ENCODE measurements at places on chromosomes 3 and 15.

DNA sequence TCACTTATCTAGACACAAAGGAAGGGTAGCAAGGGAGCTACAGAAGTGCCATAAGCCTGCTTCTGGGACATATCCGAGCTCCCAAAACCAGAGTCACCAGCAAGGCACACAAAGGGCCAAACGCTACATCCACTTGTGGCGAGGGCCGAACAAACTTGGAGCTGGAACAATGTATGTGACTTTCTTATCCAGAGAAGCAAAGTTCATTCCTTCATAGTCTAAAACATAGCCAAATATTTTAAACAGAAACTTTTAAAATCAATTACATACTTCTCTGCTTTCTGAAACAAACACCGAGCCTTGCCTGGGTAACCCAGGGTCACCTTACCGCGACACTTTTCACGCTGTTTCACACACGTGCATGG lies 15.9 kb downstream of the ZXDC start:
- DNase-seq, result no peak

DNA sequence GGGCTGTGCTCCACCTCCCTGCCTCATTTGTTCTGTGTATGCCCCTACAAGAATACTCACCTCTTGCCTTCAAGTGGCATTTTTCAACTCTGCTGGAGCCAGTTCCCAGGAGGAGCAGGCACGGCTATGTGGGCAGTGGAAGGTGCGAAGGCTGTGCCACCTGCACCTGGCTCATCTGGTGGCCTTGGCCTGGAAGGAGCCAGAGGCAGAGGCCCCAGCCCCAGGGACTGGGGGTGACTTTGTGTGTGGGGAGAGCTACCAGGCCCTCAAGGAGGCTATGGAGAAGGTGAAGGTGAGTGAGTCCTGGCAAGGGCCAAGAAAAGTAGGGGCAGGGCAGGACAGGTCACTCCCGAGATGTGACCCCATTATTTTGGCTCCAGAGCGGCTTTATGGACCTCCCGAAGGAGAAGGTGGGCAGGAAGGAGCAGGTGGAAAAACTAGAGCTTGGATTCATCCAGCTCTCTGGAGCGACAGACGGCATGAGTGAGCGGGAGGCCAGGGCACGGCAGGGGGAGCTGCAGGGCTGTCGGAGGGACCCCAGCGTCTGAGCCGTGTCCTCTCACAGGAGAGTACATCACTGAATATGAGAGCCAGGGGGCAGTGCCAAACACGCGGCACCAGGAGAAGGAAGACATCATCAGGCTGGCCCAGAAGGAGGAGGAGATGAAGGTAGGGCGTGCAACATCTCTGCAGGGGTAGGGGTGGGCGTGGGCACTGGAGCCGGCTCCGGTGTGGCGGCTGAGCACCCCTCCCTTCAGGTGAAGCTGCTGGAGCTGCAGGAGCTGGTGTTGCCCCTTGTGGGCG lies 57.3 kb upstream of the UBE2Q2 start:
- DNase-seq, result no peak

DNA sequence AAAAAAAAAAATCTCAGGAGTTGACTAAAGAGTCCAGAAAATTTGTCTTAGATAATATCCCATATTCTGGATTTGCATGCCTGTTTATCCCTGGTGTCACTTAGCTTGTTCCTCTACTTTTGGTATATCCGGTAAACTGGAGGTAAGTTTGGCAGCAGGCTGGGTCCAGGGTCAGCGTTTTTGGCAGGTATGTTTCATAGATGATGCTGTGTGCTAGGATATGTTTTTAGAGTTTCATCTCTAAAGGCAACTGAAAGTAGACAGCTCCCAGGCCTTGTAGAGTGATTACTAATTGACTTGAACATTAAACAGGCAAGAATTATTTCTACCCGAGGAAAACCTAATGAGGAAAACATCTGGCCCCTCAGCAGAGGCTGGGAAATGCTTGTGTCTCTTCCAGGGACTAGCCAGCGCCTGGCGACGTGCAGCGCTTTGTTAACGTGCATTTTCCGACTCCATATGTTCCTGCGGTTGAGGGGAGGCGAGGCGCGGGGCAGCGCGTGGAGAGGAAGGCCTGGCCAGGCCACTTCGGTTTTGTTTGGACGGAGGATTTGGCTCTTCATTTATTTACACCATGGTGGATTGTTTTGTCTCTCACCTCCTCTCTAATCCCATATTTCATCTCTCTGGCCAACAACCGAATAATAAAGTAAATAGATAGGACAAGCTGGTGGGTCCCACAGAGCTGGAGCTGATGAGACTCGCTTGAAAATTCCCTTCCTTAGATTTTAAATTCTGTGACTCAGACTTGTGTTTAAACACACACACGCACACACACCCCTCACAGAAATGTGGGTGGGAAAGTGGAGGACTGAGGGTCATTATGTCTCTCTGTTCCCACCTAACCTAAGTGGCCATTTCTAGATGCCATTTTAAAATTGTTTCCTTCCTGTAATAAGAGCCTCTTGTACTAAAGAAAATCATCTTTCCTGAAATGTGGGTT lies 65.3 kb downstream of the ASB7 start:
- DNase-seq, result no peak

DNA sequence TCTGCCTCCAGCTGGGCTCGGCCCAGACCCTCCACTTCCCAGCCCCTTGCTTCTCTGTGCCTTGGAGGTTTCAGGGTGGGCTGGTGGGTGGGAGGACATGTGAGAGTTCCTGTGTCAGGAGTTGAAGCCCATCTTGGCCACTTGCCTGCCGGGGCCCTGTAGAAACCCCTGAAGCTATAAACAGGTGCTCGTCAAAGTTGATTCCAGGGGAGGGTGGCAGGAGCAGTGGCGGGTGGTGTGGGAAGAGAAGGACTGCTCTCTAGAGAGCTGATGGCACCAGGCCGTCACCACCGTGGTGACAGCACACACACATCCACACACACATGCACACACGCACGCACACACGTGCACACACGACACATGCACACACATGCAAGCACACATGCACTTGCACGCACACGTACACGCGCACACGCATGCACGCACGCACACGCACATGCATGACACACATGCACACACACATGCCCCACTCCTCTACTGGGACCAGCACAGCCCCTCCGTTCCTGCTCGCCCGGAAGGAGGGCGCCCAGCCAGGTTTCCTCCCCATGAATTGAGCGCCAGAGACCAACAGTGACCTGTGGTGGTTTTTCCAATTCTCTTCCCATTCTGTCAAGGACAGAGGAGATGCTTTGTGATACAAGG lies 56.3 kb upstream of the CGNL1 start:
- no peak for DNase-seq

DNA sequence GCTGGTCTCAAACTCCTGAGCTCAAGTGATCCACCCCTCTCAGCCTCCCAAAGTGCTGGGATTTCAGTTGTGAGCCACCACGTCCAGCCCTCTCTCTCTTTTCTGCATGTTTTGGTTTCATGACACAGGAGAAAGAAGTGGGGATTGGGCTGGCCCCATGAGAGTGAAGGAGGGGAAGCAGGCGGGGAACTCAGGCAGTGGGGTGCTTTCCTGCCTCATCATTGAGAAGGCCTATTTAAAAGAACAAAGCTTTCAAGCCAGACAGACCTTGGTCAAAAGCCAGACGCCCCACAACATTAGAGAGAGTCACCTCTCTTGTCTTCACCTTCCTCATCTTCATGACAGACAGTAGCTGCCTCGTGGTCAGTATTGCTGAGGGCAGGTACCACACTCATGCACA lies 15.9 kb downstream of the PSTPIP1 start:
- DNase-seq, result no peak

DNA sequence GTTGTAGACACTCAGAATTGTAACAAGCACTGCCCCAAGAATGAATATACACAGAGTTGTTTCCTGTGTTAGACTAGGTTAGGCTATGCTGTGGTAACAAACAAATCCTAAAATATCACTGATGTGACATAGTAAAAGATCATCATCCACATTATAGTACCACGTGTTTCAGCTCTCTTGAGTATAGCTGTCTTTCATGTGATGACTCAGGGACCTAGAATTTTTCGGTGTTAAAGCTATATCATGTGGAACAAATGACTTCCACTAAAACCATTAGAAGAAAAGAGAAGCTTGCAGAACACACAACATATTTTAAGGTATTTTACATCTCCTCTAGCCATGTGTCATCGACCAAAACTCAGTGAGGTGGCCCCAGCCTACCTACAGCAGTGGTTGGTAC lies 307.9 kb upstream of the RBMS3 start:
- DNase-seq, result no peak

DNA sequence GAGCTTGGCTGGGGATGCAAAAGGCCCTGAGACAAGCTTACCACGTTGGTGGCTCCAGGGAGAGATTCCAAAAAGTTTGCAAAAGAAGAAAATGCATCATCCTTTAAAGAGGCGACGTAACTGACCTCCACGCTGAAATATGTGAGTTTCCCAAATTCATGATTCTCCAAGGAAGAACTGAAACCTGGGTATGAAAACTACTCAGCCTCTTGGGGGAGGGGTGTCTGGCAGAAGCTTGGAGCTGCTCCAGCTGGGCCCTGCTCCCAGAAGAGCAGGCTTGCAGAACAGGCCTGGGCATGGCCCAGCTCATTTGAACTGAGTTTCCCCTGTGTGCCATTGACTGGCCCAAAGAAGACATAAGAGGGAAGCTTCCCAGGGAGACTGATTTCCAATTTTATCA lies 20.5 kb downstream of the CPN2 start:
- no peak for DNase-seq

DNA sequence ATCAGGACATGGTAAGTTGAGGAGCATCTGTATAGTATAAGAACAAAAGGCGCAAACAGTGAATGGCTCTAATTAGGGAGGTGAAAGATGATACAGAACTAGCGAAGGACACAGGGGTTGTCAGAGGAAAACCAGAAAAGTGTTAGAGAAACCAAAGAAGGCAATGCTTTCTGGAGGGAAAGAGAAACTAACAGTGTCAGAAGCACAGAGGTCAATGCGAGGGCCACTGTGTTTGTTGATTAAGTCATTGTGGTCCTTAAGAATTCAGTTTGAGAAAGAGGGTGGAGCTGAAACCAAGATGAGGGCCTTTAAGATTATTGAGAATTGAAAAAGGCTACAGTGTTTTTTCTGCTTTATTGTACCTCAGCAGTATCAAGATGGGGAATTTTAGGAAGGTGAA lies 28.8 kb downstream of the ATG7 start:
- no peak for DNase-seq

DNA sequence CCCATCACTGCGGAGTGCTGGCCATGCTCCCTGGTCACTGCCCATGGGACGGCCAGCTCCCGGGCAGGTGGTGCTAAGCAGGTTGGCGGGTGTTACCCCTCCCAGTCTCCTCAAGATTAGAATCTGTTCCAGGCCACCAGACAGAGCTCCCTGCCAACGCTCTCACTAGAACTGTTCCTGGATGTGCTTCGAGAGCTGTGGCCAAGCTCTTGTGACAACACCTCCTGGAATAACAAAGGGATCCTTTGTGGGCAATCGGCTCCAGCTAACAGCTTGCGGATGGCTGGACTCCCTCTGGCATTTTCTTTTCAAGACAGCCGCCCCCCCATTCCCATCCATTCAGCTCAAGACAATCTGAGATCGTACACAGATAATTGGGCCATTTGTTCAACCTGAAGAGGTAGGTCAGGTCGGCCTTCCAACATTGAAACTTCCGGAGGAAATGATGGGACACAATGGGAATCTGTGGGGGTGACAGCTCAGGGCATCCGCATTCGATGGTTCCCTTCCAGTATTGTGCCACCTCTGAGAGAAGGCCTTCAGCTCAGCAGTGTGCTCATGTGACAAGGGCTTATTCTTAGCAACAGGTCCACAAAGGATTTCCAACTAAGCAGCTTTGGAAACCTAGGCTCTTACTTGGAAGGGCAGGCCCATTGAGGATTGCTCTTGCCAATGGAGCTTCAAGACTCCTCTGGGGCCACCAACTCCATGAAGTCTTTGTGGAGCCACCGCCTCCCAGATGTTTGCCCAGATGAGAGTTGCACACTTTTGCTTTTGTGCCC lies 11.6 kb upstream of the EPHB3 start:
- DNase-seq, result no peak

GRCh38 chr15:37891766-37892368 lies 42.6 kb upstream of the TMCO5A start:
- DNase-seq, result no peak

DNA sequence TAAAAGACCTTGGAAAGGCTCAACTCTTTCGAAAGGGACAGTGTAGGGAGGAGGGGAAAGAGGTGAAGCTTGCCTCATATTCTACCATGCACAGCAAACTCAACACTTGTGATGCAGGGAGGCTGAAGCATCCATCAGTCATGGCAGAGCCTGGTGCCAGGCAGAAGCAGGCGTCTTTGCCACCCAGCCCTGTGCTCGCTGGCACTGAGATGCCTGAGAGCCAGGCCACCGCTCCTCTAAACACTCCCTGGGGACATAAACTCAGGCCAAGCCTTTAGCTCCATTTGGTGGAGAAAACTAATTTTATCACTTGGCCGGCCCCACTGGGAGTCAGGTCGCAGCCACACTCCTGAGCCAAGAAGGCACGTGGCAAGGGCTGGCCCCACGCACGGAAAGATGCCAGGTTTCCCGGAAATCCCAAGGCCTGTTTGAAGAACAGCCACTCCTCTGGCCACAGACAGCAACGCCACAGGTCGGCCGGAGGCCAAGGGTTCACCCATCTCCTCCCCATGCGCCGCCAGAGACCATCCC lies 30.7 kb downstream of the XXYLT1 start:
- no peak for DNase-seq

DNA sequence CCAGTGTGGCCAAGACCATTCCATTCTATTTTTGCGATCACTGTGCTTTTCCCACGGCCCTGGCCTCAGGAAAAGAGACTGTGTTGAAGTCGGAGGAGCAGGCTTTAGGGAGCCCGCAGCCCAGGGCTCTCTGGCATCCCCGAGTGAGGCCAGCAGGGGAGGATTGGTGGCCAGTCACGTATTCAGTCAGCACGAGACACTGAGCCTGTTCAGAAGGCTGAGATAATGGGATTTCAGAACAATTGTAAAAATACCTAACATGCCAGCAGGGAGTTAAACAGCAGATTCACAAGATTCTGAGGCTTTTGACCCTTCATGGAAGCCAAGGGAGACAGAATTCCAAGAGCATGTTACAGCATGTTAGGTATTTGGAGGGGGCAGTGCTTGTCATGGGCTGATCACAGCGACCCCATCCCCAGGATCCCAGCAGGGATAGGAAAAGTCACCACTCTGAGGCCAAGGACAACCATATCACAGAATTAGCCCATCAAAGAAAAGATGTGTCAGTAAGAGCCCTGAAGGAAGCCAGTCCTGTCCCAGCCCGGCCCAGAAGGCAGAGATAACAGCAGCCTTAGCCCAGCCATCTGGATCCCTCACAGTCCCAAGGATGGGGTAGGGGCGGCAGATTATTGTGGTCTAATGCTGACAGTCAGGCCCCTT lies 40.6 kb downstream of the AMOTL2 start:
- DNase-seq, result no peak

GRCh38 chr3:129313665-129314385 lies 35.2 kb downstream of the HMCES start:
- no peak for DNase-seq

- no peak for DNase-seq
These were observed 230.5 kb downstream of the UNC13C start for GRCh38 chr15:54208786-54209185.
